Liver (tissue), 10 donors: ENCODE measurements at places on chromosomes 6 and 20.

- DNase-seq = no peak
These were observed 3.9 kb downstream of the HEY2 start for GRCh38 chr6:125753218-125753936.

DNA sequence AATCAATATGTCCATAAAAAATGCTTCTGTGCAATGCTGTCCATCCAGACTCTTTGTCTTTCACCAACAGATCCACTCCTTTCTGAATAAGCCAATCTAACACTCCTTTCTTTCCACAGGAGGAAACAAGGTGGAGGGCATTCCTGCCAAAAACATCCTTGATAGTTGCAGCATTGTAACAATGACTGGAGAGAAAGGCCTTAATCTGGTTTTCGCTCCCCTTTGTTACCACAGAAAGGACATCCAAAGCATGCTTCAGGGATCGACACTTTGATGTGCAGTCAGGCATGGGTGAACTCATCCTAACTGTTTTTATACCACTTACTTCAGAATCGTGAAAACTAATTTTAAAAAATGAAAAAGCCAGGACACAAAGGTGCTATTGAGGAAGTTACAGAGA lies 7.4 kb downstream of the IBTK start:
- no peak for DNase-seq

DNA sequence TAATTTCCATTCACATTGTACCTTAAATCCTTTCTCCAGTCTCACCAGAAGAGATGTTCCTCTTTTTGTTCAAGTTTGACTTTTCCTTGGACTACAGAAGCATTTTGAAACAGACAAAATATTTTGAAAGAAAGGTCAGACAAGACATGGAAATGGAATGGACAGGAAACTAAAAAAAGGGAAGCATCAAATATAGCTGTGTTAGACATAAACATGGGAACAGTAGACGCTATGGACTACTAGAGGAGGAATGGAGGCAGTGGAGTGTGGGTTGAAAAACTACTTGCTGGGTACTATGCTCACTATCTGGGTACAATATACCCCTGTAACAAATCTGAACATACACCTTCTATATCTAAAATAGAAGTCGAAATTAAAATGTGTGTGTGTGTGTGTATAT lies 4.1 kb upstream of the FAM135A start:
- DNase-seq = no peak

DNA sequence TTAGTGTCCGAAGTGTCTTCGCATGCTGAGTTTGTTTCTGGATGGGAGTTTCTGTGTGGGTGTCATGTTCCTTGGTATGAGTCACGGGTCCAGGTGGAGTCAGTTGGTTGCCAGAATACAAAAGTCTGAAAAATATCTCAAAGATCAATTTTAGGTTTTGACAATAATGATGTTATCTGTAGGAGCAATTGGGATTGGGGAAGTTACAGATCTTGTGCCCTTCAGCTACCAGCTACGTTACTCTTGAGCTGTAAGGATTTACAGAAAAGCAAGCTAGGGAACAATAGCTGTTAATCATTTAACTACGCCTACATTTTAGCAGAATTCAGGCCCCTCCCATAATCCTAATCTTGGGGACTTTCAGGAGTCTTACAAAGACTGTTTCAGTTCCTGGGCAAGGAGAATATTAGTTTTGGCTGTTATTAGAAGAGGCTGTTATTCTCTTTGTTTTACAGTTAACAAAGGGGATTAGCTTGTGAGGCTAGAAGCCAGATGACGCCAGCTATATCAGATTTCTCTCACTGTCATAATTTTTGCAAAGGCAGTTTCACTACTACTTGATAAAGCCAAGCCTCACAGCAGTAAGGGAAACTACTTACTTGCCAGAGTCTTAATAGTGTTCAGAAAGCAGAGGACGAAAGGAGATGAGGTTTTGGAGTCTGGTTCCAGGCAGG lies 15.4 kb upstream of the SLC22A16 start:
- no peak for DNase-seq

DNA sequence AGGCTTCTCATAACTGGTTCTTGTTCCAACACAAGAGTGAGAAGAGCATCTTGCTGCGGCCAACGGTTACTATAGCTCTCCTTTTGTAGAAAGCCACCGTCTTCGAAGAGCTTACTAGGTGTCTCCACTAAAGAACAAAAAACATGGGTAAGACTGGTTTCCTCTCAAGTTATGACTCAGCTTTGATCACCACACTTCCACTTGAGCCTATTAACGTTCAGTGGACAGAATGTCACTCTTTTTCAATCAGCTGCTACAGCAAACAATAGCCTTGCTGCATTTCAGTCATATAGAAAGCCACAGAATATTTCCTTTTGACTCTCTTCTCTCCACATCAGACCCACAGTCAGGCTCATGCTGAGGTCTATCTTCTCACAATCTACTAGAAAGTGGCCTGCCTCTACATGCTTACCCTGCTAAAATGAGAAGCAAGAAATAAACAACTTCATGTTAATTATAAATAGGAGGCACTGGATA lies 243.5 kb upstream of the PREP start:
- DNase-seq = no peak

GRCh38 chr6:154773610-154774089 lies 40.4 kb downstream of the SCAF8 start:
- DNase-seq = no peak

DNA sequence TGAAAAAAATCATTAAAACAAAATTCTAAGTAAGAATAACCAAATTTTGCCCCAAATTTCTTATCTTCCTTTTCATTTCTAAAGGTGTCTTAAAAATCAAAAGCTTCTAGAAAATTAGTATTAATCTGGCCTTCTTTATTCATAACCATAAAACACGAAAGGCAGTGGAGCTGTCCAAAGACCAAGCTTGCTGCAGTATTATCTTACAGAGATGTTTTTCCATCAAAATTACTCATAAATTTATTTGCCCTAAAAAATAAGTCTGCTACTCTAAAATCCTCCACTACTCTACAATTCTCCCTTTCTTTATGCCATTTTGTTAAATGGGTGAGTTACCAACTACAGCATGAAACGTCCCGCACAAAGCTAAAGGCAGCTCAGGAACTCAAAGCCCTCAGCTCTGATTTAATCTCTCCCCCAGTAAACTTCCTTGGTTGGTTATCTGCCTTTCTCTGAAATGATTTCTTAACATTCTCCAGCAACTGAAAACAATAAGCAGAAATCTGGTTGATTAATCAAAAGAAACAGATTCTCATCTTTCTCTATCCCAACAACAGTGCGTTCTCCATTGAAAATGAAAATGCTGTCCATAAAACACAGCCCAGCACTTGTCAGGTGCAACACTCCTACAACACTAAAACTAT lies 2.1 kb downstream of the USP49 start:
- no peak for DNase-seq

DNA sequence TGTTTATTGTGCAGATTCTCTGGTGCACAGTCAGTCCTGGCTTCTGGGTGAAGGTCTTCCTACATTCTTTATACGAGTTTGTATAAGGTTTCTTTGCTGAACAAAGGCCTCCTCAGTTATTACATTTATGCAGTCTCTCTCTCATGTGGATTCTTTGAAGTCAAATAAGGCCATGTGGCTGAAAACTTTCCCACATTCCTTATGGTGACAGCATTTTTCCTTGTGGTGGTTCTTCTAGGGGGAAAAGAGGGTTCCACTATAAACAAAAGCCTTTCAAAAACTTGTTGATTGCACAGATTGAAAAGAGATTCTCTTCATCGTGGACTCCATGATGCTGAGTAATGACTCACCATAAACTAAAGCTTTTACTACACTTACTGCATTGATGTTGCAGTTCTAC lies 19.2 kb downstream of the ZSCAN12 start:
- DNase-seq = no peak

DNA sequence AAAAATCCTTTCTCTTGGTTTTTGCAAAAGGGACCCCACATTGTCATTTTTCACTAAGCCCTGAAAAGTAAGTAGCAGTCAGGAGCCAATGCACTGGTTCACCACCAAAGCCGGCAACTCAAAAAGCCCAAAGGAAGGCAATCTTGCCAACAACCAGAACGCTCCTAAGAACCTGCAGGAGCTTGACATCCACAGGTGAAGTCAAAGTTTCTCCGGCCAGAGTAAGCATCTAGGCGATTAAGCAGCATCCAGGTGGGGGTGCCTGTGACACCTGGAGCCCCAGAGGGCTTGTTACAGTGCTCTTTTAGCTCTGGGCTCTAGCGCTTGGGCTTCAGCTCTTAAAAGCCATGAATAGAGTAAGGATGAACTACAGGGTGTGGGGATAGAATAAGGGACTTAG lies 36.1 kb downstream of the SLC35D3 start:
- no peak for DNase-seq

DNA sequence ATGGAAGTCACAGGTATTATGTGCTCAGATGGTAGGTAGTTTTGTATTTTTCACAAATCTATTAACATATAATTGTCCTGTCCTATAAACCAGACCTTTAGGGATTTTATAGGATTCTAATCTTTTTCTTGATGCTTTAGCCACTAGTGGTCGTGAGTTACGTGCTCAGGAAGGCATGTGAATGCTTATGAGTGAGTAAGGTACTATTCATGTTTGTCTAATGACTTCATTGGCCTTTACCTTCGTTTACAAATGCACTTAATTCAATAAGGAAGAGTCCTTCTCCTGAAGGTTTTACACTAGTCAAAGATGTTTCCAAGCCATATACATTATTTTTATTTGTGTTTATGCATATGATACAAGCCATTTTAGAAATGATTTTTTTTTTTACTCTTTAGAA lies 23.0 kb downstream of the PACRG start:
- no peak for DNase-seq

DNA sequence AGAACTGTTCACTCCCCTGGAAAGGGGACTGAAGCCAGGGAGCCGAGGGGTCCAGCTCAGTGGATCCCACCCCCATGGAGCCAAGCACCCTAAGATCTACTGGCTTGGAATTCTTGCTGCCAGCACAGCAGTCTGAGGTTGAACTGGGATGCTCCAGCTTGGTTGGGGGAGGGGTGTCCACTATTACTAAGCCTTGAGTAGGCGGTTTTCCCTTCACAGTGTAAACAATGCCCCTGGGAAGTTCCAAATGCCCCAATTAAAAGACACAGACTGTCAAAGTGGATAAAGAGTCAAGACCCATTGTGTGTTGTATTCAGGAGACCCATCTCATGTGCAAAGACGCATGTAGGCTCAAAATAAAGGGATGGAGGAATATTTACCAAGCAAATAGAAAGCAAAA lies 150.2 kb downstream of the LPA start:
- DNase-seq = no peak

GRCh38 chr6:24865161-24865560 lies 66.4 kb upstream of the ARMH2 start:
- DNase-seq = no peak

DNA sequence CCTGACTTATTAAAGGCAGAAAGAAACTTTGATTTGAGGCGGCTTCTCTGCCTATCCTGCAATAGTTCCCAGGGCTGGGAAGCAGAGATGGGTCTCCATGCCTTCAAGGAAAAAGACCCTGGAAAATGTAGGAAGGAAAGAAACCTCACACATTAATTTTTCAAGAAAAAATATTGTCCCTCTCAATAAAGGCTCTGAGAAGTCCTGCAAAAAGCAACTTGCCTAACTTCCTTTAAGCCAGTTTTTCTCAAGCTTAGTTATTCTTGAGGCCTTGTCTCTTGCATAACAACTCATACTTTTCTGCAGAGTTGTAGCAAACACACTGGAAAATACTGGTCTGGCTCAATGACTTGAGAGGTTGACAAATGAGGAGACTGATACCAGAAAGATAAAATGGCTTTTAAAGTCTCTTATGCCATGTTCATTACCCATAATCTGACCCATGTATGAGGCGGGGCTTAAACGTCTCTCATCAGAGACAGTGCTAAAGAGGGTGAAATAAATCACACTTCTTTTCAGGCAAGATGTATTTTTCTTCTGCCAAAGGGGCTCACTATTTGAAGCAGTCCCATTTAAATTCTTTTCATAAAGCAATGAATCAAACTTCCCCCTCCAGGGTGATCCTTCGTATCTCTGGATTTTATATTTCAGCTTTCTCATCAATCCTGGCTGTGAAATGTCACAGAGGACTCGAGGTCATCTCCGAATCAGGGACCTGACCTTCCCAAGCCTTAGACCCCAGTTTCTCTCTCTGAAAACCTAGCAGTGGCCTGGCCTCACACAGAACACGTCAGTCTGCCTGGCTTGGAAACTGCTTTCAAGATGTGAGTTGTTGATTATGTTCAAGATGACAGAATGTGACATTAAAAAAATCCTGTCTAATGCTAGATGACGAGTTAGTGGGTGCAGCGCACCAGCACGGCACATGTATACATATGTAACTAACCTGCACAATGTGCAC lies 82.3 kb upstream of the KCNG1 start:
- DNase-seq = no peak

DNA sequence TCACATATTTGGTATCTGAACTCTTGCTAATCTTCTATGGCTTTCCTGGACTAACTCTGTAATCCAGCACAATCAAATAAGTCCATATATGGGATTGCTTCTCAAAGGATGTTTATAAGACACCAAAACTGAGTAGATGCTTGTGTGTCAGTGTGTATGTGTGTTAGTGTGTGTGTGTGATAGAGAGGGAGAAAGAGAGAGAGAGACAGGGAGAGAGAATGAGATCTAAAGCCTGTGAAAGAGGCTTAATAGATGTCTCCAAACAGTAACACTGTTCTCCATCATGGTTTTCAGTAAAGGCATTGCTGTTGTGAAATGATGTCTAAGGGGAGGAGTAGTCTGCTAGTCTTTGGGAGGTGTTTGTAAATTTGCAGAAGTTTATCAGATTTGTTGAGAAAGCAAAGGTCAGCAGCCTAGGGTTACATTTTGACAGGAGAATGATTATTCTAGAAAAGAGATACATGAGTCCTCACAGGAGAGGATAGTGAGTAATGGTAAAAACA lies 73.9 kb upstream of the MLIP start:
- no peak for DNase-seq

DNA sequence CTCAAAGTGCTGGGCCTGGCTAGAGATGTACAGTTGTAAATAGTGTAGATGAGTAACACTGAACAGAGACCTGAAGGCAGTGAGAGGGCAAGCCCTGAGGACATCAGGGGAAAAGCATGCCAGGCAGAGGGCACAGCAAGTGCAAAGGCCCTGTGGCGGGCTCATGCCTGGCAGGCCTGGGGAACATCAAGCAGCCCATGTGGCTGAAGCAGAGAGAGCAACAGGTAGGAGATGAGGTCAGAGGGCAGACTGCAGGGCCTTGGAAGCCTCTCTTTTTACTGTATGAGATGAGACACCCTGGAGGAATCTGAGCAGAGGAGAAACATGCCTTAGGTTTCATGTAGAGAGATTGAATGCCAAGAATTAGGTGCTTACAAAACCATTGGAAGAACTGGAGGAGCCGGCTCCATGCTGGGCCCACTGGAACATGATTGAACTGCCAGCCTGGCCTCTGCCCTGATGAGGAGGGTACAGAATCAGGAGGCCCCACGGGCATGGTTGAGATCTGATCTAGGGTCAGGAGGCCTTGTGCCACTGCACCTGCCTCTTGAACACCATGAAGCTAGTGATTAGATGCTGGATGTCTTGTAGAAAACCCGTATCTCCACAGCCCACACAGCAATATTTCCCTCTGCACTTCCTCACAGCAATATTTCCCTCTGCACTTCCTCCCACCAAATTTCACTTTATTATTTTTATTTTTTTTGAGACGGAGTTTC lies 5.9 kb upstream of the HMGA1 start:
- no peak for DNase-seq

DNA sequence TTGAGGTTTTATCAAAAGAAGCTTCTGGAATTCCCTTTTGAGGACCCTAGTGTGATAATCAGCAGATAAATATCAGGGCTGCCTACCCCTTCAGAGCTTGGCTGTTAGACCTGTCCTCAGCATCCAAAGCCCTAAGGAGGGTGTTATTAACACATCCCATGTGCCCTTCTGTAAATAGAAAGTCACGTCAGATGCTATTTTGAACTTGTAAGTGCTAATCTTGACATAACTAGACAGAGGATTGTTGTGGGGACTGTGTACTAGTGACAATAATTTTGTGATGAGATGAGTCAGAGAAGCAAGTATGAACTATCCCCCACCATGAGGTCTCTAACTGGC lies 4.9 kb upstream of the LAMA4 start:
- DNase-seq = no peak
